ENCODE measurements at places on chromosomes 16 and 17.

DNA sequence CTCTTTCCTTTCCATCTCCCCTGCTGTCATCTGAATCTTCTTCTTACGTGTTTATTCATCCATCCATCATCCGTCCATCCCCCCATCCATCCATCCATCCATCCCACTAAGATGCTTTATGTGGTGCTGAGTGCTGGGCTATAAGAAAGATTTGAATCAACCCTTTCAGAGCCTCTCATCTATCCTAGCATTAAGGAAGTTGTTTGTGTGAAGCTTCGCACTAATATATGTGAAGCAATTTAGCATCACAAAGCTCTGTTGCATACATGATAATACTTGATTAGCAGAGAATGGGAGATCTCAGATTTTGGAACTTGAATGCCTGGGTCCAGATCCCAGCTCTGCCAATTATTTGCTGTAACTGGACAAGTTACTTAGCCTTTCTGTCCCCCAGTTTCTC lies 255.7 kb downstream of the SHISA9 start:
- no peak for DNase-seq

GRCh38 chr16:68047987-68048386 lies 24.9 kb downstream of the DUS2 start:
- DNase-seq, result no peak

- DNase-seq, result no peak
Observed at GRCh38 chr16:65917466-65917865, 449.0 kb upstream of the CDH5 start.

DNA sequence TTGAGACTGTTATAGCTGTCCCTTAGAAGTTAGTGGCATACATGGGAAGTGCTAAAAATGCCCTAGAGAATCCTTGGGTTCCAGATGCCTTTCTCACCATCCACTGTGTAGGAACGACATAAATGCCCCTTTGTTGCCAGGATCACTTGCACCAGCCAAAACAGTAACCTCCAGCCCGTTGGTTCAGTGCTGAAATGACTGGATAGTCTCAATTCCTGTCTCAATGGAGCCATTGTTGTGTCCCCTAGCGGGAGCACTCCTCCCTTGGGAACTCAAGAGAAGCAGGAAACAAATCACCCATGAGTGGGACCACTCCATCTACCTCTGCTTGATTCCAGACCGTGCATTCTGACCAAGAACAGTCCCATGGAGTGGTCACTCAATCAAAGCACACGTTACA lies 23.1 kb downstream of the MPHOSPH6 start:
- DNase-seq, result no peak

DNA sequence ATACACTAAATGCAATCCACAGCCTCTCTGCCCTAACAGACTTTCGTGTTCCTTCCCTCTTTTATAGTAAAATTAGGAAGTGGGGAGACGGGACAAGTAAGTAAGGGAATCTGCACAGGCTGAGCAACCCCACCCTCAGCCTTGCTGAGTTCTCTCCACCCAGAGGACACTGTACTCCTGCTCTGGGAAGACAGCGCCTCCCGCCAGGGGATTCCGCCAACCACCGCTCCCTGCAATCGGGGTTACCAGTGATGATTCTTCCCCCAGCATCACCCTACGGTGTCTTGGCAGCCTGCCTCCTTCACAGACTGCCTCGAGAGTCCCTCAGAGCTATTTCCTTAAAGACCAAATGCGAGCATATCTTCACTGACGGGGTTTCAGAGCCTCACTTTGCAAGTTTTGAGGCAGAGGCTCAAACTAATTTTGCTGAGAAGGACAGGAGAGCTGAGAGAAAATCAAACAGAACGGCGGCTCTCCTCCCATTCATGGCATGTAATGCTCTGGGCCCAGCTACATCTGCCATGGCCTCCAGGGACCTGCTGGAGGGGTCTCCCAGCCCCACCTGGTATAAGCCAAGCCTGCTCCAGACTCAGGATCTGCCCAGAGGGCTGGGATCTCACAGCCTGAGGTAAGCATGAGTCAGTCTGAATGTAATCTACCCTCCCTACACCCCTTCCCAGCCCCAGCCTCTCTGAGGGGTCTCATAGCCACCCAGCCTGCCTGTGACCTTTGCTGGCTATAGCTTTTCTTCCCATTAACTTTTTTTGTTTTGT lies 22.7 kb upstream of the ASGR2 start:
- DNase-seq, result no peak

DNA sequence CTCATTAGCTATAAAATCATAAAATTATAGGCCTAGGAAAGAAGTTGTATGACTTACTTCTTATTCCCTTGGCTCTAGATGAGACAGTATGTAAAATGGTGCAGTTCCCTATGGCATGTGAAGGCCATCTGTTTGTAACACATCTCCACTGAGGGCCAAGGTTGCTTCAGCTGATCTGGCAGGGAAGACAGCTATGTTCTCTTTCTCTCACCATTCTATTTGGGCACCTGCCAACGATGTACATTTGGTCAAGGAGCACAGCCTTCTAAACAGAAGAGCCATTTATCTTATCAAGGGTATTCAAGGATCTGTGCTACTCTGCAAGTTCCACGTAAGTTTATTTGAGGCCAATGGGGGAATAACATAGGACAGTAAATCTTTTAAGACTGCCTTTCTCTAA lies 129.8 kb upstream of the TOM1L1 start:
- DNase-seq, result no peak

All from WERI-Rb-1 (cell line).